Vein endothelial cell (primary cell): ENCODE measurements at places on chromosomes 11 and 22. TPM values are rescaled to one million over a fixed set of nuclear protein-coding genes. Genes with fewer than 3 reads are reported as not detected.

CCDC90B gene
- 52.6 and 66.8 TPM in 2 replicates for total RNA-seq

OR8D4 gene
- total RNA-seq, result not detected in 2 replicates

GAB4 gene
- total RNA-seq, result not detected in 2 replicates

APOA1 gene
- not detected in 2 replicates for total RNA-seq

MYOD1 gene
- total RNA-seq, result not detected in 2 replicates

GUCY1A2 gene
- 1.3 and 1.4 TPM in 2 replicates for total RNA-seq

OR51G1 gene
- total RNA-seq, result not detected in 2 replicates

TUBA8 gene
- total RNA-seq, result 3.9 and 5.7 TPM in 2 replicates

MAP6 gene
- under 0.01 and 0.48 TPM in 2 replicates for total RNA-seq

TYR gene
- 0.29 TPM in 1 of 2 replicates, not detected in the other for total RNA-seq

CDCA5 gene
- 9.5 and 15.1 TPM in 2 replicates for total RNA-seq

OR6A2 gene
- 0.33 and 0.38 TPM in 2 replicates for total RNA-seq

INPP5J gene
- 0.19 and 0.33 TPM in 2 replicates for total RNA-seq

XRRA1 gene
- total RNA-seq, result 15.0 and 18.9 TPM in 2 replicates

OR8G5 gene
- total RNA-seq, result not detected in 2 replicates

CHRDL2 gene
- total RNA-seq, result not detected in 2 replicates

PRRG4 gene
- total RNA-seq, result 0.10 and 0.33 TPM in 2 replicates

GGTLC3 gene
- total RNA-seq, result not detected in 2 replicates

BATF2 gene
- 0.38 and 0.98 TPM in 2 replicates for total RNA-seq

JOSD1 gene
- 86.2 and 87.9 TPM in 2 replicates for total RNA-seq

TRIM49C gene
- not detected in 2 replicates for total RNA-seq

CCDC82 gene
- 20.3 and 27.3 TPM in 2 replicates for total RNA-seq

YPEL4 gene
- total RNA-seq, result under 0.01 and 0.29 TPM in 2 replicates

TPBGL gene
- under 0.01 TPM in 1 of 2 replicates, not detected in the other for total RNA-seq

ASCL2 gene
- not detected in 2 replicates for total RNA-seq

TRPC6 gene
- under 0.01 and 0.10 TPM in 2 replicates for total RNA-seq

SHANK3 gene
- total RNA-seq, result 29.8 and 43.8 TPM in 2 replicates
